ENCODE measurements at places on chromosomes 11 and 22. TPM values are rescaled to one million over a fixed set of nuclear protein-coding genes. Genes with fewer than 3 reads are reported as not detected.

ALDH3B1 gene
- 2.4 TPM for polyA plus RNA-seq

USP2 gene
- polyA plus RNA-seq = 1.7 TPM

KCNK4 gene
- polyA plus RNA-seq = 0.16 TPM

C22orf31 gene
- polyA plus RNA-seq = 0.45 TPM

HNRNPUL2 gene
- 88.3 TPM for polyA plus RNA-seq

FIBIN gene
- polyA plus RNA-seq = 13.6 TPM

CDON gene
- polyA plus RNA-seq = 136 TPM

TMEM25 gene
- 19.1 TPM for polyA plus RNA-seq

IGF2 gene
- 2,421 TPM for polyA plus RNA-seq

CCDC87 gene
- 0.24 TPM for polyA plus RNA-seq

P2RY2 gene
- 0.07 TPM for polyA plus RNA-seq

KLHL35 gene
- polyA plus RNA-seq = 0.78 TPM

OR4D5 gene
- not detected for polyA plus RNA-seq
